ENCODE measurements at places on chromosomes 16 and 17. TPM values are rescaled to one million over a fixed set of nuclear protein-coding genes. Genes with fewer than 3 reads are reported as not detected.

AOC2 gene
- not detected for total RNA-seq

ADORA2B gene
- 20.8 TPM for total RNA-seq

SLC7A5 gene
- 22.1 TPM for total RNA-seq

GLP2R gene
- 2.5 TPM for total RNA-seq

KRTAP17-1 gene
- total RNA-seq: not detected

FAM171A2 gene
- total RNA-seq: 1.4 TPM

CLEC3A gene
- total RNA-seq: not detected

KRT36 gene
- total RNA-seq: not detected

DNA sequence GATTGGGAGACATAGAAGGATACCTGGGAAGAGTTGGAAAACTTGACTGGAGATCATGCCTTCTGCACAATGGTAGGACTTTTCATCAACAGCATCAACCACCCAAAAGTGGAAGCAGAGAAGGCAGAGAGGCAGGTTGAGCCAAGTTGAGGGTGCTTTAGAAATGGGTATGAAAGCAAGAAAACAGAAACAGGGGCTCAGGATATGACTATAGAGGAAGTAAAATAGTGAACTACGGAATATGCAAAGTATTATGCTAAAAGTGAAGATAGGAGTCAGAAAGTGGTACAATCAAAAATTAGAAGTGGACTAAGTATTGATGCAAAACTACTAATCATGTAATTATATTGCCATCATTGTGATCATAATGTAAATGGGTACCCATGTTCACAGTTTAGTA lies 16.1 kb upstream of the ARHGAP44 start:
- no peak for DNase-seq

- DNase-seq: no peak
These were observed 47.0 kb downstream of the FZD2 start for GRCh38 chr17:44604116-44604761.

DNA sequence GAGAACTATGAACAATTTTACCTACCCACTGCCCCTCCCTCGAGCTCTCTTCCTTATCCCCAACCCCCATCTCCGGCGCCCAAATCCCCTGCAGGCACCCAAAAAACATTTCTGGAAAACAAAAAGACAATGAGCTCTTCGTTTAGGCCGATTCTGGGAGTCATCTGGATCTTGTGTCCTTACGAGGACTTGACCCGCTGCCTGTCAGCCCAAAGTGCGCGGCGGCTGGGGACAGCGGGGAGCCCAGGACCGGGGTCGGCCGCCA lies 524 bp downstream of the STRADA start:
- DNase-seq: no peak

- DNase-seq: no peak
These were observed 10.1 kb upstream of the COG1 start for GRCh38 chr17:73182616-73183310.

DNA sequence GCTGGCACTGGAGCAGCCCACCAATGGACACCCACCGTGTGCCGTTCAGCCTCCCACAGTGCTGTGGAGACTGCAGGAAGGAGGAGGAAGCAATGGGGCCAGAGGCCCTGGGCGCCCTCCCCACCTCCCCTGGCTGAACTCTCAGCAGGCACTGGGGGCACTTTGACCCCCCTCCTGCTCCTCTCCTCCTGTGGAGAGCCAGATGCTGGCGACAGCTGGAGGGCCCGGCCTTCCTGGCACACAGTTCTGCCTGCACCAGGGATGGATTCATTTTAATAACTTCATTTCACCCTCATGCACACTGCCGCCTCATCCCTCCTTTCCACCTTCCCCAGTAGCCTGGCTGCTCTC lies 6.0 kb downstream of the NXPH3 start:
- DNase-seq: no peak

- no peak for DNase-seq
These were observed 28.6 kb downstream of the EPN2 start for GRCh38 chr17:19265755-19266154.

DNA sequence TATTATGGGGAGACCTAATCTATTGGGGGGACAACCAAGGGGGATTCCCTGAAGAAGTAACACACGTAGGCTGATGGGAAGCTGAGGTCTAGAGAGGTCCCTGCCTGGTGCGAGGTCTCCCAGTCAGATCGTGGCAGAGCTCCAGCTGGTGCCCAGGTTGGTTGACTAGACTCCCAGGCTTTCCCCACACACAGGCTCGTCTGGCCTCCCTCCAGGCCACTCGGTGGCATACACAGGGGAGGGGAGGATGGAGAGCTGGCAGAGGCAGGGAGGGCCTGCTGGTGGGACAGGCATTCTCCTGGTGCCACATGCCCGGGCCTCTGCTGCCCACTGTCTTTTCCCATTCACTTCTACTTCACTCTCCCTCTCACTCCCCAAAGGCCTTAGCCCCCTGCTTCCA lies 8.5 kb upstream of the SOCS3 start:
- no peak for DNase-seq

DNA sequence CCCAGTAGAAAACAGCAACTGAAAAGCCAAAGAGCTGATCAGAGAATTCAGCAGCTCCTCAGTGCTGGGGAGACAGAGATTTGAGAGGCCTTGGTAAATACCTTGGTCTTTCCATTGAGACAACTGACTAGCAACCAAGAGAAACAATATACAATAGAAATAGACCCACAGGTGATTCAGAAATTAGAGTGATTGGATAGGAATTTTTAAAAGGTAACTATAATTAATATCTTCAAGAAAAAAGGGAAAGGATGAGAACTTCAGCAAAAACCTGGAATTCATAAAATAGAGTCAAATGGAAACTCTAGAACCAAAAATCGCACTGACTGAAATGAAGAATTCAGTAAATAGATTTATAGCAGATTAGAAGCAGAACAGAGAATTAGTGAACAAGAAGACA lies 32.5 kb upstream of the ITGAX start:
- DNase-seq: no peak

DNA sequence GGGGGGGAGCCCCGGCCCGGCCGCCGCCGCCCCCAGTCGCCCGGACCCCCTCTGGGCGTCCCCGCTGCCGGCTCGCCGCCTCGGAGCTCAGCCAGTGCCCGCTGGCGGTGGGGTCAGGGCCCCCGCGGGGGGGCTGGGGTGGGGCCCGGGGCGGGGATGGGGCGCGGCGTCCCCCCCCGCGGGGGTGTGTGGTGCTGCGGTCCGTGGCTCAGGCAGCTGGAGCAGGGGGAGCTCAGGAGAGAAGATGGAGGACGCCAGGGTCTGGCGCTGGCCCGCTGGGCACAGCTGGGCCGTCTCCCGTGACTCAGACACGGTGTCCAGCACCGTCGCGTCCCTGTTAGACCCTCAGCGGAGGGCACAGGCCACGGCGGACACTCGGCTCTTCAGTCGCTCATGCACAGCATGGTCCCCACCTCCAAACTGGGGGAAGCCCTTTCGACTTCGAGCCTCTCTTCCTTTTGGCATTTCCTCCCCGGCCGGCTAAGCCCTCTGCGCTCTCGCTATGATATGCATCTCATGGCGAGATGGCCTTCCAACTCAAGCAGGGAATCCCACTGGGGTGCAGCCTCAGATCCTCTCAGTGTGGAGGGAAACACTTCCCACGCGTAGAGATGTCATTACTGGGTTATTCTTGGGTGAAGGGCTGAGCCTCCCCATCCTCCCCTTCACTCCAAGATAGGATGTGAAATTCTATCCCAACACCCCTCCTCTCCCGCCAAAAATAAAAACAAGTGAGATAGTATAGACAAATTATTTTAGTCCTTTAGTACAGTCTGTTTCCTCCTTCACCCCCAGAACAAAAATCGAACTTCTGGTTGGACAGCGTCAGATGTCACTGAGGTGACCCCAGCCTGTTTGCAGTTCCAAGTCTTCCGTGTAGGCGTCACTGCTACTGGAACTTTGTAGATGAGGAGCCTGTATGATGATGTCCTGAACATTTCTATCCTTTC lies 522 bp upstream of the VEZF1 start:
- DNase-seq: peak; percentile 67

DNA sequence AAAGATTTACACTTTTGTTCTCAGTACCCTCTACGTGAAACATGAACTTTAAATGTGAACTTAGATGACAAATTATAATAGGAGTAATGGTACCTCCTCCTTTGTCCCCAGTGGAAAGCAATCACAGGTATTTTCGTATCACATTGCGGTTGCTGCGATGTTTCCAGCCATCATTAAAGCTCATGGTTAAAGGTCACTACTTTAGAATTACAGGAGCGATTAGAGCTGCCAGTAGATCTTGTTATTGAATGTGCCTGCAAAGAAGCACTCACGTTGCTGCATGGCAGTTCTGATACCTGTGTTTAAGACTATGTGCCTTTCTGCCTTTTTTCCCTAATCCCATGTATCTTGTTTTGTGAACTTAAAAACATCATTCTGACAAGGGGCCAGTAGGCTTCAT lies 301.0 kb downstream of the CPPED1 start:
- no peak for DNase-seq

- DNase-seq: no peak
These were observed 92.9 kb downstream of the YPEL2 start for GRCh38 chr17:59424331-59424730.

GRCh38 chr17:10843811-10844210 lies 5.9 kb upstream of the PIRT start:
- DNase-seq: no peak

DNA sequence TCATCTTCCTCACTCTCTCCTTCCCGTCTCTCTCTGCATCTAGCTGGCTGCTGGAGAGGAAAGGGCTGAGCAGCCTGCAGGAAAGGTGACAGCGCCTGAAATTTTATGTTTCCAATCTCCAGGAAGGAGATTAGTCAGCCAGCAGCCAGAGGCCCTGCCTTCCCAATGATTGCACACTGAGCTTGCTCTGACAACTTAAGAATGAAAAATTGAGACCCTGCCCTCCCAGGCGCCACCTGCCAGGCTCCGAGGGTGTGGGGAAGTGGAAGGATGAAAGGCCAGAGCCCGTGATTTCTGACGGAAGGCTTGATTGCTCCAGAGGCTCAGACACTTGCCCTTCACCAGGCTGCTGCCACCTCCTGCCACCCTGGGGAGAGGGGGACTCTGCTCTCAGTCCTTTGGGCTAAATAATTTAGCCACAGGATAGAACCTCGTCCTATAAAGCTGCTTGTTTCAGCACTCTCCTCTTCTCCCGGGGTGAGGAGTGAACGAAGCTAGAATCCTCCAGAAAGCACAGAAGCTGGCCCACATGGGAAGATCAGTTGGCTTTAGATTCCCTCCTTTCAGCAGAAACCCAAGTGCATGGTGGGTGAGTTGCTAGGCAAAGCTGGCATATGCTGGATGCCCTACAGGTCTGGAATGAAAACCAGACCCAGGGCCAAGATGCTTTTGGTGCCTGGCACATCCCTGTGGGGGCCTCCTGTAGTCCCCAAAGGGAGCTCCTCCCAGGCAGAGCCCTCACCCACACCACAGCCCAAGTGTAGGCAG lies 33.5 kb downstream of the GRIN2C start:
- no peak for DNase-seq

GRCh38 chr16:17440131-17440530 lies 30.6 kb downstream of the XYLT1 start:
- DNase-seq: no peak

DNA sequence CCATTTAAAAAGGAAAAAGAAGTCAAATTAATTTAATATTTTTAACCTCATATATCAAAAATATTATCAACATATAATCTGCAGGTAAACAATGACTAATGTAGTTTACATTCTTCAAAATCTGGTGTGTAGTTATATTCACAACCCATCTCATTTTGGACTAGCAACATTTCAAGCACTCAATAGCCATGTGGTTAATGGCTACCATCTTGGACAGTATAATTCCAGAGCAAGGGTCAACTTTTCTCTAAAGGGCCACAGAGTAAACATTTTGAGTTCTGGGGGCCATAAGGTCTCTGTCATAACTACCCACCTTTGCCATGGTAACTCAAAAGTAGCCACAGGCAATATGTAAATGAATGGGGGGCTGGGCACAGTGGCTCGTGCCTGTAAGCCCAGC lies 153.9 kb downstream of the PARN start:
- DNase-seq: no peak

DNA sequence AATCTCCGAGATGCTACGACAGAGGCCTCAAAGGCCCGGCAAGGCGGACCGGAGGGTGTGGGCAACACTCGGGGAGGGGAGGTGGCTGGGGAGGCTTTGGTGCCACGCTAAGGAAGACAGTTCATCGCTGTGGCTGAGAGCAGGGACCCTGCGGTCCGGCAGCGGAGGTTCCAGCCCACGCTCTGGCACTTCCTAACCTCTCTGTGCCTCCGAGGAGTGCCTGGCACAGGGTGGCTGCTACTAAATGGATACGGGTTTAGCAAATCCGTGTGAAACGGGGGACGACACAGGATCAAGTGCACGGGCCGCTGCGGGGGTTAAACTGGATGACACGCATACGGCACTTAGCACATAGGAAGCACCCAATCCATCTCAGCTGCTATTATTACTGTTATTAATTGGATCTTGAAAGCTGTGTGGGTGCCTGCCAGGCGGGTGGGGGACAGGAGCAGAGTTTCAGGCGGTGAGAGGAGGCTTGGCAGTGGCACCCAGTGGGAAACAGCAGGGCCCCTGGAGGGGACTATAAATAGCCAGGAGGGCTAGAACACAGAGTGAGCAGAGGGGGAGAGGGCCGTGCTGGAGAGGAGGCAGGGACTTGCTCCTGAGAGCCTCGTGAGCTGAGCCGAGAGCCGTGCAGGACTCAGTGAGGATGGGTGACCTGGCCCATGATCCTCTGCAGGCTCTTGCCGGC lies 45.0 kb downstream of the ABR start:
- no peak for DNase-seq

- DNase-seq: peak; percentile 90
These were observed 46.3 kb downstream of the ZNF652 start for GRCh38 chr17:49315551-49316257.

DNA sequence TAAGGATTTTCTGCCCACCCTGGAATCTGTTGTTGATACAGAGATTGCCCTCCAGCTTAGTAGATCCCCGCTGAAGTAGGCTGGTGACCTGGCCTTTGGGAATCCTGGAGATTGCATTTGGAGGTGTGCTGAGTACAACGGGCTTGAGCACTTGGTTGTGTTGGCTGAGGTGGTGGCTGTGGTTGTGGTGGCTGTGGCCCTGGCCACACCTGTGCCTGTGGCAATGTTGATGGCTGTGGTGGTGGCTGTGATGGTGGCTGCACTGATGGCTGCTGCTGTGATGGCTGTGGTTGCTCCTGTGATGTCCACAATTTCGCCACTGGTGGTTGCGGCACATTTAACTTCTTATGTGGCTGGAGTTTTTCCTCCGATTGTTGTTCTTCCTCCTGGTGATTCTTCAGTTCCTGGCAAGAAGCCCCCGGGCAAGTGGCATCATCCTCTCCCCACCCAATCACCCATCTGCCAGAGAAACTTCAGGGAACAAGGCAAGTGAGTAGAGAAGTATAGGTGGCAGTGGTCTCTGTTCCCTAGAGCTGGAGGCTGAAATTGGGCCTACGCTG lies 4.2 kb downstream of the CCDC200 start:
- DNase-seq: no peak

All from M059J (cell line).